Left renal pelvis (tissue), 4 donors: ENCODE measurements at places on chromosomes 7 and 10. TPM values are rescaled to one million over a fixed set of nuclear protein-coding genes. Genes with fewer than 3 reads are reported as not detected.

Gene PI4K2A
- polyA plus RNA-seq = 19.7 TPM

Gene SLC18A3
- polyA plus RNA-seq = not detected

Gene RPEL1
- polyA plus RNA-seq = 0.20 TPM

Gene NPC1L1
- 0.15 TPM for polyA plus RNA-seq

Gene NODAL
- 0.66 TPM for polyA plus RNA-seq

Gene CLRN3
- not detected for polyA plus RNA-seq

Gene MMD2
- 0.14 TPM for polyA plus RNA-seq

Gene HOXA4
- polyA plus RNA-seq = 22.0 TPM

Gene SPOCK2
- 157 TPM for polyA plus RNA-seq

Gene PRDX3
- polyA plus RNA-seq = 282 TPM

Gene WDFY4
- polyA plus RNA-seq = 2.4 TPM
